ENCODE measurements at places on chromosomes 11 and 22.

DNA sequence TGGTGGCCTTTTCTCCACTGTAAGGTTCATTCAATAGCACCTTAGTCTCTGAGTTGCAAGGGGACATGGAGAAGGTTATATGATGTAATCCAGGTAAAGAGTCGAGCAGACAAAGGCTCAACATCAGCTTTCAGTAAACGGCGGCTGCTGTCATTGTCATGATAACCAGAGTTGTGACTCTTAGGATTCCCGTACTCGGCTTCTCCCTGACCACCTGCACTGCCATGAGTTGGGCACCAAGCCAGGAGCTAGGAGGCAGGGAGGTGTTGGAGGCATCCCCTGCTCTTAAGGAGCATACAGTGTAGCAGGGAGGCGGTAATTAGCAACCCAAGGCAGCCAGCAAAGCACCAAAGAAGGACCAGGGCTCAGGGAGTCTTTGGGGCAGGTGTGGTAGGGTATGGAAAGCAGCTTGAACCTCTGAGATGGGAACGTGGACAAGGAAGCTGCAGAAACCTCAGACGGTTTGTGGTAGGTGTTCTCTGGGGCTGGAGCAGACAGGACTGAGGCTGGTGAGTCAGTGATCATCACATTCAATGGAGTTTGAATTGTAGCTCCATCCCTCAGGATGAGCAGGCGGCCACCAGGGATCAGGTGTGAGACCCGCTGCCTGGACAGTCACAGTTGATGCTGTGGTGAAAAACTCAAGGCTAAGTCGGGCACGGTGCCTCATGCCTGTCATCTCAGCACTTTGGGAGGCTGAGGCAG is 31.7 kb downstream of the LIF start:
- DNase-seq: no peak

- DNase-seq: no peak
Observed at GRCh38 chr11:1536065-1536843, 35.8 kb downstream of the DUSP8 start.

GRCh38 chr11:62142921-62143320 is 19.1 kb downstream of the INCENP start:
- DNase-seq: no peak

GRCh38 chr11:93841446-93841845 is 9.0 kb downstream of the VSTM5 start:
- no peak for DNase-seq

DNA sequence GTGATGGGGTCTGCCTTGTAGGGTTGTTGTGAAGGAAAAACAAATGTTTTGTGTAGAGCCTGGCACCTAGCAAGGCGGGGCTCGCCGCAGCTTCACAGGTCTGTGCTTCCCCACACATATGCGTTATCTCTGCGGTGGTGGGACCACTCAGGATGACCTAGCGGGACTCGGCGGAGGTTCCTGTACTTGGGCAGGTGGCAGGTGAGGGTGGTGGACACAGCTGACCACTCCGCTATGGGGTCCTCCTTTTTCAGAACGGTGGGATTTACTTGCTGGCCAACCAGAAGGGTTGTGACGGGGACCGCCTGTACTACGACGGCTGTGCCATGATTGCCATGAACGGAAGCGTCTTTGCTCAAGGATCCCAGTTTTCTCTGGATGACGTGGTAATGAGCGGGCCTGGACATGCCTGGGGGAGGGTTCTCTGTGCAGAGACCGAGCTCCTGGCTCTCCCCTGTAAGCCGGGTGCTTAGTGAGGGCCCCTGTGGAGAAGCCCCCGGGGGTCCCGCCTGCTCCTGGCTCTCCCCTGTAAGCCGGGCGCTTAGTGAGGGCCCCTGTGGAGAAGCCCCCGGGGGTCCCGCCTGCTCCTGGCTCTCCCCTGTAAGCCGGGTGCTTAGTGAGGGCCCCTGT is 21.3 kb downstream of the NADSYN1 start:
- no peak for DNase-seq

DNA sequence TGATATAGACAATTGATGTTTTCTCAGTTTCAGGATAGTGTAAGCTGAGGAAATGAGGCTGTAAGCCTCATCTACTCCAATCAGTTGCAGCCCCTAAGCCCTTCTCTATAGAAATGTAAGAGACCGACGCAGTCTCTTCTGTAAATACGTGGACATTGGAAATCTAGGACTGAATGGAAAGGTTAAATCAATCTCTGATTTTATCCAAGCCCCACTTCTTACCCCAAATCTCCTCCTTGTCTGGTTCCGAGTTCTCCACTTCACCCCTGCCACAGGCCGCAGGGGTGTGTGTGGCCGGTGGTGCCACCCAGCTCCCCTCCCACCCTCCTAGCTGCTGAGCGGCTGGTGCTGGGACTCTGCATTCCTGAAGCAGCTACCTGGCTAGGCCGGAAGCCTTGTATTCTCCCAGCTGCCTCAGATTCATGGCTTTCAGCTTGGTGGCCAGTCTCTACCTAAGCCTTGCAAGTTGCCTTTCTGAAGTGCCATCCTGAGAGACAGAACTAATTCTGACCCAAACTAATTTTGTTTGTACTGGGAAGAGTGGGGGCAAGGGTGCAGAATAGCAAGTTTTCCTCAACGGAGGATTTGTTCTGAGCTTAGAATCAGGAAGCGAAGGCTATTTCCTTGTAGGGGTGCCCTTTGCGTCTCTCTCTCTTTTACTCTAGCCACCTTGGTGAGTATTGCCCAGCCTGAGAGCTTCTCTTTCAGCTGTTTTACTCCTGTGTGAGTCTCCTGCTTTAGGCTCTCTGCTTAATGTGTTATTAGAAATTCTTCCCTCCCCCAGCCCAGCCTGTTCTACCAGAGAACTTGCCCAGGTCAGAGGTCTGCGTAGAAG is 749 bp downstream of the VWA5A start:
- no peak for DNase-seq

- DNase-seq: no peak
Observed at GRCh38 chr22:17866127-17866526, 91.9 kb upstream of the BID start.

- no peak for DNase-seq
Observed at GRCh38 chr11:118643142-118643994, 36.0 kb downstream of the PHLDB1 start.

- no peak for DNase-seq
Observed at GRCh38 chr11:47389577-47390421, 11.5 kb upstream of the SPI1 start.

DNA sequence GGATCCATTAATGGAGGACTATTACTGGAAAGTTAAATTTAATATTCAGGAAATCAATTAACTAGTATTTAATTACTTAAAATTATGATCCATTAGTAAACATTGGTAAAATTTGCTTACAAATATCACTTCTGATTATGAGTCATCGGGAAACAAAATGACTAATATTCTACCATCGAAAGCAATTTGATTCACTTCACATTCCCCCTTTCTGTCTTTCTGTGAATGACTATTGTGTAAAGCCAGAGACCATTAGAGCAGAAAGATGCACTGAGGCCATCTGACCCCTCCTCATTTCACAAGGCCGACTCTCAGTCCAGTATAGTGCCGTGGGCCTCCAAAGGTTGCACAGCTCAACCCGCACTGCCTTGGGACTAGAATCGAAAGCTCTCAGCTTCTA is 619.0 kb downstream of the OPCML start:
- DNase-seq: no peak

DNA sequence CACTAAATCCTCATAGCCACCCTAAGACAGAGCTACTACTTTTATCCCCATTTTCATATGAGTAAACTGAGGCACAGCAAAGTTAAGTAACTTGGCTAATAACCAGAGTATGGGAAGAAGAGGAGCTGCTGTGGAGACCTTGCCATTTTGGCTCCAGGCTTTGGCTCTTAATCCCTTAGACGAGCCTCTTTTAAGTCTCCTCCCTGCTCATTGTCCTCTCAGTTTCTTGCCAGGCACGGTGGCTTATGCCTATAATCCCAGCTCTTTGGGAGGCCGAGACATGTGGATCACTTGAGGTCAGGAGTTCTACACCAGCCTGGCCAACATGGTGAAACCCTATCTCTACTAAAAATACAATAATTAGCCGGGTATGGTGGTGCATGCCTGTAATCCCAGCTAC is 78.6 kb downstream of the PRR5L start:
- no peak for DNase-seq

GRCh38 chr11:128628325-128628673 is 40.9 kb upstream of the ETS1 start:
- DNase-seq: no peak

DNA sequence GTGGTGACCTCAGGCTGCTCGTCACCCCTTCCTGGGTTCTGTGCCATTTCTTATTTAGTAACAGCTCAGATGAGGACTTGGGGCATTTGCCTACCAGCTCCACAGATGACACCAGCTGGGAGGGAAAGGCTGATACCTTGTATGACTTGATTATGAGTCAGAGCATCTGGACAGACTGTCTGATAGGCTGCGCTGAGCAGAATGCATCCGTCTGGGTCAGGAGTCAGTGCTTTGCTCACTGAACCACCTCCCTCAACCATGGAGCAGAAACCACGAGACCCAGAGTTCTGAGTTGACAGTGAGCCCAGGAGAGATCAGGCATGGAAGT is 6.8 kb downstream of the ST14 start:
- no peak for DNase-seq
